ENCODE measurements at places on chromosomes 16 and 17. TPM values are rescaled to one million over a fixed set of nuclear protein-coding genes. Genes with fewer than 3 reads are reported as not detected.

DNA sequence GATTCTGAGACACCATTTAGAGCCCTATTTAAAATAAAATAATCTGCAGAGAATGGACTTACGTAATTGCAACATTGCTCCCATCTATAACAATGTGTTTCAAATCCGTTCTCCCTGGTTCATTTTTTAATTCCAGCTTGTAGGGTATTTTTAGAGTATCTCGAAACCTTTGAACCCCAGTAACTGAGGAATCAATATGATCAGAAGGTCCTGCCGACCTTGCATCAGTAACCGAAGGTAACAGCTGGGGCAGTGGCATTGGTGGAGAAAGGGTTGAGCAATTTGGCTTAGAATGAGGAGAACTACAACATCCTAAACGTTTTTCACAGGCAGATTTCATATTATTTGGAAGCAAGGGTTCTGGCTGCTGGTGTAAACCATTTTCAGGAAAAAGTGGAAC is 49.3 kb downstream of the N4BP1 start:
- no peak for DNase-seq

Gene DOC2B
- not detected for total RNA-seq

Gene TNFAIP1
- total RNA-seq: 39.0 TPM

GRCh38 chr16:66520406-66521170 is 29.3 kb downstream of the TK2 start:
- no peak for DNase-seq

DNA sequence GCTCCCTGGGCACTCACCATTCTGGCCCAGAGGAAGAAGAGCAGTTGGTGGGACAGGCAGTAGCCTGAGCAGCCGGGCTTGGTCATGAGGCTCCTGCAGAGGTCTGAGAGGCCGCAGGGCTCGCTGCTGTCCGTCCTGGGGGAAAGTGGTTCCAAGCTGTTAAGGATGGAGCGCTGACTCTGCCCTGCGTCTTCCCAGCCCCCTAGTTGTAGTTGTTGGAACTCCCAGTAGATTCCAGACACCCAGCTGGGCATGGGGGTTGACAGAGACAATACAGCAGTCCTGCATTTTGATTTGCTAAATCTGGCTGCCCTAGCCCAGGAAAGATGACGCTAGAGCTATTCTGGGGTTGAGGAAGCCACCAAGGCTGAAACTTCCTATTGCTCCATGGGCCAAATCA is 7.3 kb downstream of the C16orf89 start:
- DNase-seq: peak; percentile 24

- no peak for DNase-seq
Measured at GRCh38 chr16:81480606-81481206, 36.1 kb downstream of the CMIP start.

- DNase-seq: no peak
Measured at GRCh38 chr17:73760439-73760758, 116.2 kb upstream of the SDK2 start.

- no peak for DNase-seq
Measured at GRCh38 chr17:38674014-38674748, 576 bp downstream of the EPOP start.

- DNase-seq: no peak
Measured at GRCh38 chr16:11470676-11471415, 115.9 kb downstream of the LITAF start.

Gene G6PC1
- total RNA-seq: not detected

Gene IGSF6
- total RNA-seq: not detected

- DNase-seq: no peak
Measured at GRCh38 chr17:82327289-82327688, 6.3 kb downstream of the SECTM1 start.

Gene KIF1C
- total RNA-seq: 16.0 TPM

DNA sequence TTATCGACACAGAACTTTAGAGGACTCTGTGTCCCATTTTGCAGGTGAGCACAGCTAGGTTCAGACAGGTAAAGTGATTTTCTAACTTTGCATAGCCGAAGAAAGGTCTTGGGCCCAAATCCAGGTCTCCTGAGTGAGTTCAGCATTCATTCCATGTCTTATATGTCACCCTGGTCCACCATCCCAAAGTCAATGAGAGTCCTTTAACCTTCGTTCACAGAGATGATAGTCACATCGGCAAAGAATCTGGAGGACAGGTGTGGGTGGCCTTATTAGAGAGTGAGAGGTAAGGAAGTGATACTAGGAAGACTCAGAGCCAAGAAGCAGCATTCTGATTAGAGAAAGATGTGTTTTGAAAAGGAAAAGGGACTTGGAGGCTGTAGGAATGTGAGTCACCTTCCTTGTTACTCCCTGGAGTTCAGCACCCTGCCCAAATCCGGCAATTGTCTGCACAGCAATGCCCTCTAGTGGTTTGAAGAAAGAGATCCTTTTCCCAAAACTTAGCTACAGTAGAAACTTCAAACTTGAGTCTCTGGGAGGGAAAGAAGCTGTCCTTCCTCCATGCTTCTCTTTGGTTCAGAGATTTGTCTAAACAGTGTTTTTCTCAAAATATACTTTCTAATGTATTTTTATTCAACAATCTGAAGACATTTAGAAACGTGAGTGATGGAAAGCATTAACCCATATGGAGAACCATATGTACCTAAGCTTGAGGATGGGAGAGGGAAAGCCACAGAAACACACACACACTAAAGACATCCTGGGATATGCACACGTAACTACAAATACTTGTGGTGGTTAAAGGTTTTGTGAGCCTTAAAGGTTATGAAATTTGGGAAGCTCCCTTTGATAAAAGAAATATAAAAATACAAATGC is 96.4 kb upstream of the SHISA6 start:
- peak; percentile 52 for DNase-seq

Gene AGRP
- not detected for total RNA-seq

DNA sequence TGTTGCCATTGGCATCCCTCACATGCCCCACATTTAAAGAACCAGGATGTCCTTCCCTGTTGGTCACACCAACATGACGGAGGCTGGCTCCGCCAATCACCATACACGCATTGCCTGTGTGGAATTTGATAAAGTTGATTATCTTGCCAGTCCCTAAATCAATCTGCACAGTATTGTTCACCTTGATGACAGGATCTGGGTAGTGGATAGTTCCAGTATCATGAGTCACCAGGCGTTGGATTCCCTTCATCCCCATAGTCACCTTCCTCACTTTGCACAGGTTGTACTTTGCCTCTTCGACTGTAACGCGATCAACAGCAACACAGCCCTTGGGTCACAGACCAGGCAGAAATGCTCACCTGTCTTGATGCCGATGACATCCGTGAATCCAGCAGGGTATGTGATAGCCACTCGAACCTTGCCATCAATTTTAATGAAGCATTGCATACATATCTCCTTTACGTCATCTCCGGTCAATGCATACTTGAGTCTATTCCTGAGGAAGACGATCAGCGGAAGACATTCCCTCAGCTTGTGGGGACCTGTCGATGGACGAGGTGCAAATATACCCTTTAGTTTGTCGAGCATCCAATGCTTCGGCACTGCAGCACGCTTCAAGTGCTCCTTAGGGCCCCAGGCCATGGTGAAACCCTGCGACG is 14.2 kb downstream of the CTRB2 start:
- DNase-seq: no peak

DNA sequence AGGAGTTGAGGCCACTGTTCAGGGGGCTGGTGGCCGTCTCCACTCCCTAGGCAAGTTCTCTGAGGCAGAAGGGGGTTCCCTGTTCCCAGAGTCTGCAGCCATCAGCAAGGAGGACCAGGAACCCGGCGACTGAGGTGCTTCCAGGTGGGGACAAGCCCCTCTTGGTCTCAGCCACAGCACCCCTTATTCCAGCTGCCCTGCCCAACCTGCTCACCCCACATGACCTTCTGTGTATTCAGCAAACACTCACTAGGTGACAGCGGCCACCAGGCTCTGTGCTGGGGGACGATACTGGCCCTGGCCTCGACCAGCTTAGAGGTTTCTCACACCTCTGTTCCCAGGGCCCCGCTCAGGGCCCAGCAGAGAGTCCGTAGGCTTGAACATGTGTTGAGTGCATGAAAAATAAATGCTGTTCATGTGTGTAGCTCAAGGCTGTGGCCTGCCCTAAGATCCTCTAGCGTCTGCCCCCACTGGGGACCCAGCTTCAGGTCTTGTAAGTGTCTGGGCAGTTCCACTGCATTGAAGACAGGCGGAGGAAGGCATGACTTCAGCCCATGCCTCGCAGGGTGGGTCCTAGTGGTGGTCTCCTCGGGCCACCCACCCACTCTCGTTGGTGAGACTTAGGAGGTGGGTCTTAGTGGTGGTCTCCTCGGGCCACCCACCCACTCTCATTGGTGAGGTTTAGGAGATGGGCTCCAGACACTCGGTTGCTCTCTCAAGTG is 44.2 kb downstream of the NT5M start:
- DNase-seq: no peak

Gene ASGR1
- not detected for total RNA-seq

DNA sequence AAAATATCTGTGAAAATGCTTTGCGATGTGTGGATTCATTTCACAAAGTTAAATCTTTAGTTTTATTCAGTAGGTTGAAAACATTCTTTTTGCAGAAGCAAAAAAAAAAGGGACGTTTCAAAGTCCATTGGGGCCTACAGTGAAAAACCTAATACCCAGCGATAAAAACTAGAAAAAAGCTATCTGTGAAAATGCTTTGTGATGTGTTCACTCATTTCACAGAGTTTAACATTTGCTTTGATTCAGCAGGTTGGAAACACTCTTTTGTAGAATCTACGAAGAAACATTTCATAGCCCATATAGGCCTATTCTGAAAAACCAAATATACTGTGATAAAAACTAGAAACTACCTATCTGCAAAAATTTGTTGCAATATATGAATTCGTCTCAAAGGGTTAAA is 113.6 kb upstream of the WSB1 start:
- DNase-seq: no peak

DNA sequence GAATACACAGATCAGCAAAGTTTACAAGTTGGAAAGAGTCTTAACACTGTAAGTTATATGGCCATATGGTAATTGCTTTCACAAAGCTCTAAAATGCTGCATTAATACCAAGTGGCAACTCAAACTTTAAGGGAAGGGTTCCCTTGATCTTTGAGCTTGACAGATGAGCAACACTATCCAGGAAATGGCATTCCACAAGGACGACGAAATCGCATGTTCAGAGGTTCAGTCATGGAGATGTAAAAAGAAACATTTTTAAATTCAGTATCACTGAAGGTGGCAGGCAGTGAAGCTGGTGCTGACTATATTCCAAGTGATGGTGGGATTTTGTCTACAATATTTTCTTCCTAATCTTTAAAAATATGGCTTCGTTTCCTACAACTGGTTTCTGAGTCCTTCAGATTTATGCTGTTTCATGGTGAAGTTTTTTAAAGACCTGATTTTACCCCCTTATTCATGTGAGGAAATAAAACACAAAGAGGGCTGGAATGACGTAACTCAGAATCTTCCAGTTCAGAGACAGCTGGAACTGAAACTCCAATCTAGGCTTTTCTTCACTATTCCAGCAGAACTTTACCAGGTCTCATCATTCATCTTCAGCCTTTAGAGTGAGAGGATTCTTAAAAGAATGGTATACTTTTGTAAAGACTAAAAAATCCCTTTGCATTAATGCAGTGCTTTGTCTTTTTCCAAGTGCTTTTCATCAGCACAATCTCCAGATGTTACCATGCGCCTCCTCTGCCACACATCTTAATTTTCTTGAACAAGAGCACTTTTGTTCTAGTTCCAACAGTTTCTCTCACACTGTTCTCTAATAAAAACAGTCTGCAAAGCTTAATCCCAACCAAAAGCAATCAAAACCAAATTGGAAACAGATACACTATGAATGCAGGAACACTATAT is 20.2 kb downstream of the CHCT1 start:
- peak; percentile 29 for DNase-seq

- DNase-seq: no peak
Measured at GRCh38 chr17:52120465-52120864, 38.0 kb downstream of the CA10 start.

Gene CRYBA1
- not detected for total RNA-seq

GRCh38 chr17:46960152-46960551 is 18.9 kb downstream of the RPRML start:
- no peak for DNase-seq

DNA sequence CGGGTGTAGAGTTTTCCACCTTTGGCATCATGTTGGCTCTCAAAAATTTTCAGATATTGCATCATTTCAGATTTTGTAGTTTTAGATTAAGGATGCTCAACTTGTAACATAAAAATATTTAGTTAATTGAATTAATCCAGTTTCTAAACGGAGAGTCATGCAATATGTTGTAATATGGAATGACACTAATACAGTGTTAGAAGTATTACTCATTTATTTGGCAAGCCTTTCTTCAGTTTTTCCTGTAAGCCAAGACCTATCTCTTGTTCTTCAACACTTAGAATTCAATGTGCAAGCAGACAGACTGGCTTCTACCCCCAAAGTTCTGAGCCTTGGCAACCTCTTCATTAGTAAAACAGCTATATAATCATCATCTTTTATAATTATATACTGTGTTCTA is 985.0 kb upstream of the GOT2 start:
- no peak for DNase-seq

Gene NF1
- total RNA-seq: 29.9 TPM

Gene P2RX5
- total RNA-seq: 1.8 TPM

Gene UTS2R
- not detected for total RNA-seq

DNA sequence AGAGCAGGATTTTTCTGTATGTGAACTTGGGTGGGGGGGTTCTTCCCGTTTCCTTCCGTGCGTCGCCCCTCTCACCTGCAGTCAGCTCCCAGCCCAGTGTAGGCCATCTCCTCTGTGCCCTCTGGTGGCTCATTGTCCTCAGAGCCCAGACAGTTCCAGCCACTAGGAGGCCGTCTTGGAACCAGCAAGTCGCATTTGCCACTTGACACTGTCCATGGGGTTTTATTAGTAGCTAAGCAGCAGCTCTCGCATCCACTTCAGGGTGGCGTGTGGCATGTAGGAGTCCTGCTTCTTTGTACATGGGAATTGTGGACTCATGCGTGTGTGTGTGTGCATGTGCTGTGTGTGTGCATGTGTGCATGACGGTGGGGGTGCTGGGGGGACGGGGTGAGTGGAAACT is 74.0 kb downstream of the SEC14L1 start:
- peak; percentile 37 for DNase-seq

DNA sequence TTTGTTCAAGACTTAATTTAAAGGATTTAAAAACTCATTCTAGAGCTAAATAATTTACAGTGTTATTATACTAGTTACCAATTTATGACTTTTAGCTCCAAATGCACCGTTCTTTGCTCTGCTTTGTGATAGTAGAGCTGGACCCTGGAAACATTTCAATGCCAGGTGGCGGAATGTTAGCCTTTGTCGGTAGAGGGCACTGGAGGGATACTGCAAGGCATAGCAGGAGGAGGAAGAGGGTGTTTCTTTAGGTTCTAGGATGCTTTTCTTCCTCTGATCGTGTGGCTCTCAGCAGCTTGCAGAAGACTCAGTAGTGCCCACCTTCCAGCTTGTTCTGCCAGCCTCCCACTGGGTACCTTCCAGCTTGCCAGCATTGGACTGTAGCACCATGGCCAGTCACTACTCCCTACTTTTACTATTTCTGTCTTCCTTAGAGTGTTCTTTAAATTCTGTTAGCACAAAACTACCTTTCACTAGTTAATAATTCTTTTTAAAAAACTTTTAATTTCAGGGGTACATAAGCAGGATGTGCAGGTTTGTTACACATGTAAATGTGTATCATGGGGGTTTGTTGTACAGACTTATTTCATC is 325.3 kb downstream of the UTP18 start:
- peak; percentile 2 for DNase-seq

All from M059J (cell line).